ENCODE measurements at places on chromosomes 13 and 19.

GRCh38 chr19:49690656-49691242 is at the start of gene CPT1C:
Gene CPT1C, plus strand, starts transcription at chr19:49691116. Its CDS starts 1,137 bp downstream, at chr19:49692253.
- DNase-seq, result peak; percentile 71

GRCh38 chr19:3285647-3286176 is 61.3 kb downstream of the CELF5 start:
- DNase-seq, result no peak

DNA sequence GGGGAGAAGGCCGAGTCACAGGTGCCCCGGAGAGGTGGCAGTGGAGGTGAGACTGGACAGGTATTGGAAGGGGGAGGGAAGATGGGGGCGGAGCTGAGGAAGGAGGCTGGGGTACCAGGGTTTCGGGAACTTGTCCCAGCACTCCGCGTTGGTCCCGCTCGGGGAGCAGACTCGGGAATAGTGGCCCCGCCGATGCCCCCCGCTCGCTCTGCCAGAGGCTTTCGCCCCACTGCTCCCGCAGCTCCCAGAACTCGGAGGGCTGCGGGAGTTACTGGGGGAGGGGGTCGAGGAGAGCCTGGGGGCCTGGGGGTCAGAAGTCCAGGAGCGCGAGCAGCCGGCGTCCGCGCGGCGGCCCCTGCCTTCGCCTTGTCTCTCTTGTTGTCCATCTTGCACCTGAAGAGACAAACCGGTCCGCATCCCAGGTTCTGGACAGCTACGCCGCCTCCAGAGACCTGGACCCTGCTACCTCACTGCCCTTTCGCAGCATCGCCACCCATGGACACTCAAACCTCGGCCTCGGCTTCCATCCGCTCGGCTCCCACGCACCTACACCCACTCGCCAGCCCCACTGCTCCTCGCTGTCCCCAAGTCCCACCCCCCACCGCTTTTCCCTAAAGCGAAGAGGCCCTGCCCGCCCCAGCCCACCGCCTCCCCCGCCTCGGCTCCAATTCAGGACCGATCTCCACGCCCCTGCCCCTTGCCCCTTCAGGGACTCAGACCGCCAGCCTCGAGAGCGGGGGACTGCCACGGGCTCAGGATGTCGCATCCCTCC is 700 bp downstream of the PRR36 start:
- DNase-seq, result no peak

DNA sequence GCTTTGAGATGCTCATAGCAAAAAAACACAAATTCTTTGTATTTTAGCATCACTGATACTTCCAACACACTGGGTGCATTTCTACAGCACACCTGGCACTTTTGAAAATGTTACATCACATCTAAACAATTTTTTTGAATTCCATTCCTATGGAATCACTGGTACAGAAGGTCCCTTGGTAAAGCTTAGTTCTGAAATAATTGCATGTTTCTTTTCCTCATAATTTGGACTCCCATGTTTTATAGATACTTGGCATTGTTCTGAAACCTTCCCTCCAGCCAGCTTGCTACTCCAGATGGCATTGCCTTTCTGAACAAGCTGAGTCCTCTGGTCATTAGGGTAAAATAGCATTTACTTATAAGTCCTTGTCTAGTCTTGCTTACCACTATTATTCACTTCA is 481.3 kb upstream of the GPC6 start:
- no peak for DNase-seq

DNA sequence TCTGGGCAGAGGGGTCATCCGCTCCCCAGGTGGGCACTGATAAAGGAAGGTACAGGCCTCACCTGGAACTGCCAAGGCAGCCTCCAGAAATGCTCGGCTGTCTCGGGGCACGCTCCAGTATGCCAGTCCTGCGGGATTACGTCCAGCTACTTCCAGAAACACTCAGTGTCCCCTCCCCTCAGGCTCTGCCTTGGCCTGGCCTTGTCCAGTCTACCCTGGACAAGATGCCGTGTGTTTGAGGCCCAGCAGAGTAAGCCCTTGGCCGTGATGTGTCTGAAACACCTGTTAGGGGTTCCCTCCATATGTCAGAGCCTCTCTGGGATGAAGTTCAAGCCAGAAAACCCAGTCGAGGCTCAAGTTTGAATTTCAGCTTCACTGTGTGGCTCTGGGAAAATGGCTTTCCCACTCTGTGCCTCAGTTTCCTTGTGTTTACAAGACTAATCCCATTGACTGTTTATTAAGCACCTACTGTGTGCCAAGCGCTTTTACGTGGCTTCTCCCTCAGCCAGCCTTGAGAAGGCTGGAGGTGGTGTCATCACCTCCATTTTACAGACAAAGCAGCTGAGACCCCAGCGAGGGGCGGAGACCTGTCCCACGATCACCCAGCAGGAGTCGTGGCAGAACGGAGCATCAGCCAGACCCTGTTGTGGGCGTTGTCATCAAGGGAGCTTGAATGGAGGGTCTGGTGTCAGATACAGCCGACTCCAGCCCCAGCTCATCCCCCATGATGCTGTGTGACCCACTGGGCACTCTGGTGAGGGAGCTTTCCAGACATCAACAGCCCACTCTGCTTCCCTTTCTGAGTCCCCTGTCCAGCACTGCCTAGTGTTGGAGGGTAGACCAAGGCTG is 2.0 kb upstream of the PIK3R2 start:
- DNase-seq, result no peak

GRCh38 chr19:19741184-19741583 is 8.3 kb upstream of the ZNF14 start:
- DNase-seq, result no peak

- no peak for DNase-seq
These were observed 25.0 kb upstream of the TNFSF11 start for GRCh38 chr13:42548731-42549551.

GRCh38 chr13:111864566-111864965 is 202.4 kb upstream of the SOX1 start:
- no peak for DNase-seq

- DNase-seq, result no peak
These were observed 123.3 kb upstream of the TMTC4 start for GRCh38 chr13:100797921-100798320.

DNA sequence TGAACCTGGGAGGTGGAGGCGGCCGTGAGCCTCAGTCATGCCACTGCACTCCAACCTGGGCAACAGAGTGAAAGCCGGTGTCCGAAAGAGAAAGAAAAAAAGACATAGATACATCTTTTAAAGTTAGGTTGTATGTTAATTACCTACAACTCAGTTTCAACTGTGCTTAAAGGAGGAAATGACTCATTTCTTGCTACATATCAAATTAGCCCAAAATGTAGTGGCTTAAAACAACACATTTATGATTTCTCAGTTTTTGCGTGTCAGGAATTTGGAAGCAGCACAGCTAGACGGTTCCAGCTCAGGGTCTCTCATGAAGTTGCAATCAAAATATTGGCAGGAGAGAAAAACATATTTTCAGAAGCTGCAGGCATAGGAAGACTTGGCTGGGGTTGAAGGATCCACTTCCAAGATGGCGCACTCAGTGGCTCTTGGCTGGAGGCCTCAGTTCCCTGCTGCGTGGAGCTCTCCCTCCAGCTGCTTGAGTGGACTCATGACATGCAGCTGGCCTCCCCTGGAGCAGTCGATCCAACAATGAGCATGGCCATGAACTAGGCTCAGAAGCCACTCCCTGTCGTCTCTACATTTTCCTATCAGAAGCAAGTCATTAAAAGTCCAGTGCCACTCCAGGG is 7.1 kb downstream of the LDLR start:
- DNase-seq, result no peak

- DNase-seq, result no peak
These were observed 531.9 kb downstream of the KLF12 start for GRCh38 chr13:73602295-73602694.

DNA sequence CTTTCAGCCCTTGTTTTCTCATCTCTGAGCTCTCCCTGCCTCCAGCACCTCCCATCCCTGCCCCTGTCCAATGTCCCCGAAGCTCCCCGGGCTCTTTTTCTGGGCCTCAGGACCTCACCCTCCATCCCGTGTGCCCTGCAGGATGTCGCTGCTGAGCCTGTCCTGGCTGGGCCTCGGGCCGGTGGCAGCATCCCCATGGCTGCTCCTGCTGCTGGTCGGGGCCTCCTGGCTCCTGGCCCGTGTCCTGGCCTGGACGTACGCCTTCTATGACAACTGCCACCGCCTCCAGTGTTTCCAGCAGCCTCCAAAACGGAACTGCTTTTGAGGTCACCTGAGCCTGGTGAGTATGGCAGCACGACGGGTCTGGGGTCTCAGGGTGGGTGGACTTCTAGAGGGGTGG is 51.1 kb upstream of the CYP4F8 start:
- no peak for DNase-seq

DNA sequence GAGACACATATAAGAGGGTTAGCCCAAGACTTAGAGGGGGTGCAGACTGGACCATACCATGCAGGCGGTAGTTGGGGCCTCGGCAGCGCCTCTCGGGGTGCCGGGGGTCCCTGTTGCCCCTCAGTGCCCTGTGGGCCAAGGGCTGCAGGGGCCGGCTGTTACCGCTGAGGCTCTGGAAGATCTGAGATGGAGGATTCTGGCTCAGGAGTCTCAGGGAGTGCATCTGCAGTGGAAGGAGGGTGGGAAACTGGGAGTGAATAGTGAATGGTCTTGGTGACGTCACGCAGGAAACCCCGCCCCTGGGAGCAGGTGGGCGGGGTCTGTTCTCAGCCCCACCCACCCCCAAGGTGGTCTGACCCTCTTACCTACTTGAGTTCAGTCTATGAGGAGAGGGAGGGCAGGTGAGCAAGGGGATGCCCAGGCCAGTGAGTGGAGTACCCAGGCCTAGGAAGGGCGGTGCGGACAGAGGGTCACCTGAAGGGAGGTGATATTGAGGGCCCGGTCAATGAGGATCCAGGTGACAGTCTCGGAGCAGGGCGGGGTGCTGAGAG is 1.7 kb upstream of the DBP start:
- DNase-seq, result no peak

GRCh38 chr13:95385798-95386197 is 84.5 kb upstream of the ABCC4 start:
- DNase-seq, result no peak

DNA sequence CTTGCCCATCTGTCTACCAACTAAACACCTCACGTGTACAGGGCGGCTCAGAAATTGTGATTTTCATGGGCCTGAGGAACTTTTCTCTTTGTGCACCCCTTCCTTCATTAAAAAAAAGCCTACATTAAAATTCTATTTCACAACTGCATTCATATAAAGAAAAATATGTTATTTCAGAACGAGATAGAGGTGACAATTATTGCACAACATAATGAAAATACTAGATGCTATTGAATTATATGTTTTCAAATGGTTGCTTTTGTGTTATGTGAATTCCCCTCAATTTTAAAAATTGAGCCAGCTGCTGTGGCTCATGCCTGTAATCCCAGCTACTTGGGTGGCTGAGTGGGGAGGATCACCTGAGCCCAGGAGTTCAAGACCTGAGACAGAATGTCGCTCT is 5.2 kb downstream of the SLC1A6 start:
- DNase-seq, result no peak

- DNase-seq, result no peak
These were observed 133.6 kb downstream of the COL4A1 start for GRCh38 chr13:110173247-110173818.

DNA sequence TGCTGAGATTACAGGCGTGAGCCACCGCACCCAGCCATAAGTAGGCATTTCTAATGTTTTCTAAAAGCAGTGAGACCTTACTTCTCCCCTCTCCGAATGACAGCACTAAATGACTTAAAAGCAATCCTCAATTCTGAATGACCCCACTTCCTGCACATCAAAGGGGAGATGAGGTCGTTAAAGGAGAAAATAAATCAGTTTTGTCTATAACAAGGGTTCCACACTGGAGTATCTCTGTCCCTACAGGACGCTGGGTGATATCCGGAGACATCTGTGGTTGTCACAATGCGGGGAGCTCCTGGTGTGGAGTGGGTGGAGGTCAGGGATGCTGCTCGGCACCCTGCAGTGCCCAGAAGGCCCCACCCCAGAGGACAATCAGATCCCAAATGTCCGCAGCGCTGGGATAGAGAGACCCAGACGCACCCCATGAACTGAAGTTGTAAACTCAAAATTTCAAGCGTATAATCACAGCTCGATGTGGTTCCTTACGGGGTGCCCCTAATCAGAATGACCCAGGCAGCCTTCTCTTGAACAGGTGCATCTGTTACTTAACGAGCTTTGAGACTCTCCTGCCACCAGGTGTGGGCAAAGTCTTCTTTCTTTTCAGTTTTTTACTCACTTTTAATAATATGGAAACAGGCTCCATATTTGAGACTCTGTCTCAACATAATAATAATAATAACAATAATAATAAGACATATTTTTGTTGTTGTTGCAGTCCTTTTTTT is 2.9 kb downstream of the GNG7 start:
- no peak for DNase-seq

DNA sequence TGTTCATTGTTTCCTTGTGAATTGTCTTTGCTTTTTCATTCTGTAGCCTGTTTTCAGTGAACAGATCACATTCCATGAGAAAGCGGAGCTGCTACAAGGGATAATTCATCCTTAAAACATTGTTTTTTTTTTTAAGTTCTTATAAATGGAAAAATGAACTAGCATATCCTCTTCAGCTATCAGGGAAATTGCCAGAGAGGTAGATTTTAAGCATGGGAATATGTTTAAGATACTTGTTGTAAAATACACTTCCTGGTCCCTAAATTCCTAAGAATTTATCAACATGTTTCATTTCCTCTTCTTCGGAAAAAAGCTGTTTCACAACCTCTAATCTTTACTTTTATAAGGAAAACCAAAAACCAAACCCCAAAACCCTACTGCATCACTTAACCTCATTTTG is 238.0 kb downstream of the POSTN start:
- no peak for DNase-seq

DNA sequence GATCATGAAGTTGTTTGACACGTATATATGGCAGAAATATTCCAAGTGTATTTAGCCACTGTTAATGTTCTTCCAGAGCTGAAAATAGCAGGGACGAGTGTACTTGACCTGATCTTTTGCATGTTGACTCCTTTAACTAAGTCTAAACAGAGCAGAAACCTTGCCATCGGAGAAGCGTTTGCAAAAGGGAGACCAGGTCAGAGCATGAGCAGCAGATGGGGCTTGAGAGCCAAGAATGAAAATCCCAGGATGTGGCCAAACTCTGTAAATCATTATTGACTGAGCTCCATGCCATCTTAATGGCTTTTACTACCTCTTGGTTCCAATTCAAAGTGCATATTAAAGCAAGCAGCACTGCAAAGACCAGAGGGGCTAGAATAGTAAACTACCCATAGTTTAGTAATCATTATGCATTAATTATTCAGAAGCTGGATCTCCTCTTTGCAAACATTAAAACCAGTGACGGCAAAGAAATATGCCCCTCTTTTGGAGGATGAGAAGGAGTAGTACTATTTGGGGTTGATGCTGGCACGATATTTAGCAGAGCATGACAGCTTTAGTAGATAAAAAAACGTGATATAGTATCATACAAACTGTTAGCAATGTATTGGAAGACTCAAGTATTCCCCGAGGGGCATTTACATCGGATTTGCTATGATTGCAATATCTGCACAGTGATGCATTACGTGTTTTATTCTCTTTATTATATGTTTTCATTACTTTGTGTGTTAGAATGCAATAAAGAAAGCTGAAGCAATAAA is 55.7 kb downstream of the FAM216B start:
- no peak for DNase-seq

GRCh38 chr19:30338878-30339623 is 33.1 kb upstream of the ZNF536 start:
- DNase-seq, result no peak

GRCh38 chr13:23098161-23098907 is 82.4 kb upstream of the SGCG start:
- no peak for DNase-seq
